ENCODE measurements at places on chromosomes 2 and 18. TPM values are rescaled to one million over a fixed set of nuclear protein-coding genes. Genes with fewer than 3 reads are reported as not detected.

- DNase-seq = no peak
Observed at GRCh38 chr2:184372484-184372883, 225.8 kb upstream of the ZNF804A start.

DNA sequence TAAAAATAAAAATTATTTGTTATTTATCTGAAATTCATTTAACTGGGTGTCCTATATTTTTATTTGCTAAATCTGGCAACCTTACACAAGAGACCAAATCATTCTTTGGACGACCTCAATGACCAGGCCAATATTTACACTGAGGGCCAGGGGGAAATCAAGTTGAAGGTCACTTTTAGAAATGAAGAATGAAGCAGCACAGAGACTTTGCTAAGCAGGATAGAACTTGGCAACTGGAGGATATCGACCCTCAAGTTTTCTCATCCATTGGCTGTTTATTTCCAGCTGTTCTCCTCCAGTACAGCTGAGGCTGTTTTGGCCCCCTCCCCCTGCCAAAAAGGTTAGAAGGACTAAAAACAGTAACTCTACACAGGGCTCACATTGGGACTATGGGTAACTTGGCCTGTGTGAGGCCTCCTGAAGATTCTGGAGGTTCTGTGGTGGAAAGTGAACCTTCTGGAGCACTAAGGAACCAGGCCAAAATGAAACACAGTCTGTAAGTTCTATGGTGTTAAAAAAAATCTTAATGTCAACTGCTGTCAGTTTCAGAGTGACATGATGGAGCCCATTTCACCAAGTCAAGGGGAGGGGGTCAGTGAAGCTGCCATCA, 32.2 kb upstream of the ZFP36L2 start:
- no peak for DNase-seq

GRCh38 chr2:97715951-97716694, 2.7 kb downstream of the ZAP70 start:
- no peak for DNase-seq

GRCh38 chr2:118062669-118063068, 25.6 kb upstream of the INSIG2 start:
- DNase-seq = no peak

The HDHD2 gene
- total RNA-seq = 32.2 TPM

The MRPL33 gene
- 59.2 TPM for total RNA-seq

GRCh38 chr2:46562451-46562840, 83.1 kb downstream of the TMEM247 start:
- DNase-seq = no peak

- no peak for DNase-seq
Observed at GRCh38 chr2:88233216-88233615, 63.1 kb downstream of the THNSL2 start.

The ARHGEF33 gene
- not detected for total RNA-seq

The CERKL gene
- total RNA-seq = 0.20 TPM

DNA sequence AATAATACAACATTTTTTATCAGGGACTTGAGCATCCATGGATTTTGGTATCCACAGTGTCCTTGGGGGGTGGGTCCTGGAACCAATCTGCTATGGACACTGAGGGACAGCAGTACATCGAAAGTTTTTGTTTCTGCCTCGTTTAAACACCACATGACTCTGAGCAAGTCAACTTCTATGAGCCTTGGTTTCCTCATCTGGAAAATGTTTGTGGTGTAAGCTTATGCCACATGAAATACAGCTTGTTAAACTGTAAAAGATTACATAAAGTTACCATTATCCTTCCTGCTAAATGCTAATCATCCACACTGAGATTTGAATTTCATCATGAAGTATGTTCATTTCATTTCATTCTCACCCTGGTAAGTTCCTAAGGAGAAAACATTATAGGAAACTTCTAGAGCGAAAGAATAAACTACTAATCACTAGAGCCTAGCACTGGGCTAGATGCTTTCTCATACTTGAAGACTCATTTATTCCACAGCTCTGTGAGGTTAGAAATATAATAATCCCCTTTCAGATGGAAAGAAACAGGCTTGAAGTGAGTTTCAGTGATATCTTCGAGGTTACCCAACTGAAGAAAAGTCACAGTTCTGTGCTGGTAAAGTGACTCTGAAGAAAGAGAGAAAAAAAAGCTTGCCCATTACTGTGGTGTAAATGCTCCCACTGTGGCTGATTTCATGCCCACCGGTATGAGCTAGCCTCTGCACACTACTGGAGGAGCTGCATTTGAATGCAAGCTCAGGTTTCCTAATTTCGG, 29.2 kb downstream of the MCFD2 start:
- peak; percentile 25 for DNase-seq

- no peak for DNase-seq
Observed at GRCh38 chr2:40130251-40130994, 321.5 kb downstream of the SLC8A1 start.

The NHEJ1 gene
- 26.3 TPM for total RNA-seq

DNA sequence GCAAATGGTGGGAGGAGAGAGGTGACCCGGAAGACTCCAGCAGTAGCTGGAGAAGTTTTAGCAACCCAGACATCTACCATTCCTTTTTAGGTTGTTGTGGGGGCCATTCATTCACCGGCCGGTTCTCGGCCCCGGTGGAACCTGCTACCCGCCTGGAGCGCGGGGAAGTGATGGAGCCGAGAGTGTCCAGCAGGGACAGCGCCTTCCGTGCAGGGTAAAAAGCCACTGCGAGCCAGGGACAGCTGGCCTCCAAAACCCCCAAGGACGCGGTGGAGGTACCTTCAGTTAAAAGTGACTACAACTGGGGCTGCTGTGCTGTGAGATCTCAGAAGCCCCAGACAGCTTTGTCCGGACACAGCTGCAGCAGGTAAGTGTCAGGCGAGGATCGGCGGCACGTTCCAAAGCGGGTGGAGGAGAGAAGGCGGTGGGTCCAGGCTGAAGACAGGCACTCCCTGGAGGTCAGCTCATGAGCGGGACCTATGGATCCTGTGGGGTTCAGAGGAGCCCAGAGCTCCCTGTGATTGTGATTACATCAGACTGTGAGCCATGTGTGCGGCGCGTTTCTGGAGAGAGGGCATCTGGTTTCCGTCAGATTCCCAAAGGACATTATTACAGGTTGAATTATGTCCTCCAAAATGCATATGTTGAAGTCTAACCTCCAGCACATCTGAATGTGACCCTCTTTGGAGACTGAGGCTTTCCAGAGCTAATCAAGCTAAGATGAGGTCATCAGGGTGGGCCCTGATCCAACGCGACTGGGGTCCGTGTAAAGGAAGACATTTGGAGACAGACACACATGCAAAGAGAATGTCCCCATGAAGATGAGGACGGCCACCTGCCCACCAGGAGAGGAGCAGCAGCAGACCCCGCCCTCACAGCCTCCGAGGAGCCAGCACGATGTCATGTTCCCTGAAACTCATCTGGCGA, 276.3 kb downstream of the EIPR1 start:
- DNase-seq = no peak

- no peak for DNase-seq
Observed at GRCh38 chr2:215540658-215541057, 104.8 kb upstream of the FN1 start.

GRCh38 chr2:173990970-173991819, 26.0 kb upstream of the SP3 start:
- DNase-seq = no peak

The DYNAP gene
- total RNA-seq = not detected

- DNase-seq = no peak
Observed at GRCh38 chr18:63708650-63709049, 5.9 kb downstream of the SERPINB11 start.

- DNase-seq = peak; percentile 46
Observed at GRCh38 chr2:95041824-95042442, 16.4 kb downstream of the MAL start.

- DNase-seq = no peak
Observed at GRCh38 chr18:37321582-37322491, 243.8 kb downstream of the CELF4 start.

The IL1R2 gene
- not detected for total RNA-seq

The POTEJ gene
- total RNA-seq = not detected

- DNase-seq = no peak
Observed at GRCh38 chr2:133166031-133166430, 402.2 kb downstream of the NCKAP5 start.

GRCh38 chr18:23876921-23877320, 137.6 kb upstream of the TTC39C start:
- DNase-seq = no peak

The SPDYA gene
- total RNA-seq = 1.4 TPM

The LINC00305 gene
- not detected for total RNA-seq

DNA sequence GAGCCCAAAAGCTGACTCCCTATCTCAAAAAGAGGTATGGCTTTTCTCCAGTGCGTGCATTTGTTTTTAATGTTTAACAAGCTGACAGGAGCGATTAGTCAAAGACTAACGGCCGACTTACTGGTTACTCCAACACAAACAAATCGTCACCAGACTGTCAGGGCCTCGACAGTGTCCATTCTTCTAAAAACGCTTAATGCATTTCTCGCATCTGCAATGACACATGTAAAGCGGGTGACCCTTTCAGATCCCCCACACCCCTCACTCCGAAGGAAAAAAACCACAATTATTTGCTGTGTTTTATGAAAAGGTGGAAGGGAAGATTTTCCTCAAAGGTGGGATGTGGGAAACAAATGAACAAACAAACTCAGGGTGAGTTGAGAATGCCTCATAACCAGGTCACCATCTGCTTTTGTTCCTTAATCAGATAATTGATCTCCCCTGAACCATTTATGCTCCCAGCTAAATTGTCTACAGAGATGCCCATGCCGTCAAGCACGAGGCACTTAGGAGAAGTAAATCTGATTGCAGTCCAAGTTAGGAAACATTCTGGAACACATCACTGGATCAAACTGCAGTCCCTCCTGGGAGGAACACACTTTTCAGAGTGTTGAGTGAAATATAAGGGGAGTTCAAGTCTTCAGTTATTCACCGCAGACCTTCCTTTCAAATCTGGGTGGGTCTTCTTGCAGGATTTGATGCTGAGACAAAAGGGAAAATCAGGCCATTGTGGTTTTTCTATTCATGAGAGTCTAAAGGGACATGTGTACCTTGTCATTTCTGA, 340.8 kb downstream of the CMPK2 start:
- DNase-seq = no peak

DNA sequence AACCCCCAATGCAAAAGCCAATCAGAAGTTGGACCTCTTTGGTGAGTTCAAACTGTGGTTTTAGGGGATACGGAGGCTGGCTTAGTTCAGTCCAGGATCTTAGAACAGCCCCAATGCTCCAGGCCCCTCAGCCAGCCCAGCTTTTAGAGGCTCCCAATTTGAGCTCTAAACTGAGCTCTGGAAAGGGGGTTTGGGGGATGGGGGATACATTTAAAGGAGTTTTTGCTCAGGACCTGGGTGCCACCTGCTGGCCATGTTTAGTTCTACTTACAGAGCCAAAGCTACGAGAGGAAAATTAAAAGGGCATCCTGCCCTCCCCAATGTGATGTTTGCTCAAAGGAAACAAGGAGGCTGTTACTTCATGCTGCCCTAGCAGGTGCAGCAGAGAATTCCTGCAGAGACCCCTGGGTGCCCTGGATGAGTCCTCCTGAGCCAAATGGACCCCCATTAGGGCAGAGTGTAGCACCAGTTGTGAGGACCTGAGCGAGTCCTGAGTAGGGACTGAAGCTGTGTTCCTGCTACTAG, 15.9 kb upstream of the TMEM214 start:
- peak; percentile 75 for DNase-seq

The CIB4 gene
- not detected for total RNA-seq

GRCh38 chr2:110843959-110844510, 111.7 kb downstream of the ACOXL start:
- DNase-seq = no peak

- DNase-seq = no peak
Observed at GRCh38 chr2:11245322-11245721, 90.1 kb downstream of the SLC66A3 start.

DNA sequence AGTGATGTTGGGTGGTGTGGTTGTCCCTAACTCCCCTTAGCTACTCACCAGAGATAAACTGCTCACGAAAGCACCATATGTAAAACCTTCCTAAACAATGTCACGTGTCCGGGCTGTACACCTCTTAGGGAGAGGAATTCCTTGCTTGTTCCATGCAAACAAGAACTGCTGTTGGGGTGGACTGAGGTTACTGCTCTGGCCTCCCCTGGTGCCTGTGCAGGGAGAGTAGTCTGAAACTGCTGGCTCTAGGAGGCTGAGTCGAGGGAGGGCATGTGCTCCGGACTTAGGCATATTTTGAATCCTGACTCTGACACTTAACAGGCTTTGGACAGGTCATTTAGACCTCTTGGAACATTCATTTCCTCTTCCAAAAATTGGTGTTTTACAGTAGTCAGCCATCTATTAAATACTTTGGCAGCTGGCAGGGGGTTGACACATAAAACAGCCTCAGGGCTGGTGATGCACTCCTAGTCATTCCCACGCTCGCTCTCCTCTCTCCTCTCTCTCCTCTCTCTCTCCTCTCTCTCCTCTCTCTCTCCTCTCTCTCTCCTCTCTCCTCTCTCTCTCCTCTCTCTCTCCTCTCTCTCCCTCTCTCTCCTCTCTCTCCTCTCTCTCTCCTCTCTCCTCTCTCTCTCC, 10.6 kb downstream of the THNSL2 start:
- no peak for DNase-seq

DNA sequence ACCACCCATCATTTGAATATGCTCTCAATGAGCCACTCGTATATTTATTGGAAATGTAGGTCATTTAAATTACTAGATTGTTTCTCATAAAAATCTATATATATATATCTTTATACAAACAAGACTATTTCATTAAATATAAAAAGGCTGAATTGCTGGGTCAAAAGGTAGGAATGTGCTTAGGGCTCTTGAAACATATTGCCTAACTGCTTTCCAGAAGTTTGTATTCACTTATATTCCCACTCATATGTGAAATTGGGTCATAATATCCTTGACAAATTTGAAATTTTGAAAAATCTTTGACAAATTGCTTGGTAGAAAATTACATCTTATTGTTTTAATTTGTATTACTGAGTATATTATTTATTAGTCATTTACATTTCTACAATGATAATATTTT, 999.8 kb upstream of the CDH2 start:
- DNase-seq = no peak

DNA sequence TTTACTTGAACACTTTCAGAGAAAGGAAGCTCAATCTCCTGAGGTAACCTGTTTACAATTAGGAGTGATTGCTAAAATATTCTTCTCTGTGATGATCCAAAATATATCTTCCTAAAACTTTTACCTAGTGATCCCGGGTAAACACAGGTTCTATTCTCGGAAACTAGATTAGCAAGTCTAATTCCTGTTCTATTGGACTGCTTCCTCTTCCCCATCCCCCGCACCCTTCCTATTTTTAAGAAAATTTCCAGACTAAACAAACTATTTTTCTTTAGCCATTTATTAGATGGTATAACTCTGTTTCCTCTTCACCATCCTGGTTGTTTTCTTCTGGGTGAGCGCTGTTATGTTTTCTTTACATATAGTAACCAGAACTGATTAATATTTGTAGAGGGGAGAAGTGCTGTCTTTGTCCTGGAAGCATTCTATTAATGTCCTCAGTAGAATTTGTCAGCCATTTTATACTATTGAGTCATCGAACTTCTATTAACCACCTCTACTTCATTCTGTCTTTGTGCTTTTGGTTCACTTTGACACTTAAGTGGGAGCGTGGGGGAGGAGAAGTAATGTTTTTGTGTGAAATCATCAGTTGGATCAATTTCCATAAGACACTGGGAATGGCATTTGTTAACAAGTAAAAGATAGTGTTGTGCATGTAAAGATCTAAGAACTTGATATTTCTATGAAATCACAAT, 31.8 kb downstream of the CREB1 start:
- no peak for DNase-seq

Measured in activated CD8-positive, alpha-beta T cell treated with anti-CD3 and anti-CD28 coated beads for 36 hours (primary cell).